ENCODE measurements at places on chromosomes 5 and 9. TPM values are rescaled to one million over a fixed set of nuclear protein-coding genes. Genes with fewer than 3 reads are reported as not detected.

PTPDC1 gene
- total RNA-seq, result 2.8 TPM

GRCh38 chr5:88877826-88878225, 5.2 kb downstream of the MEF2C start:
- DNase-seq, result no peak

GRCh38 chr9:96242811-96243210, 59.2 kb downstream of the HSD17B3 start:
- no peak for DNase-seq

DNA sequence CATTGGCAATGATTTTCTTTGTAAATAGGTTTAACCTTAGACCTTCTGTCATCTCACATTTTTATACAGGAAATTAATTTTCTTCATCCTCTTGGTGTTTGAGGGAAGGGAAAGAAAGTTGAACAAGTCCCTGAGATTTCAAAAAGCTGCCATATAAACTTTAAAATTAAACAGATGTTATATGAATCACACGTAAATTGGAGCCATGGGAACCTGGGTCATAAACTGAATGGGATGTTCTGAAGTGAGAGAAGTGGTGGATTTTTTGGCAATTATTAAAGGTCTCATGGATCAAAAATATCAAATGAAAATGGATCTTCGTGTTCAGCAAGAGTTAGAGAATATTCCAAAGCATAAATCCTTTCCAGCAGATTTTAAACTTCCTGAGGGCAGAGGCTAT, 242.2 kb downstream of the DMRT2 start:
- no peak for DNase-seq

GRCh38 chr5:149240354-149240998, 31.2 kb upstream of the AFAP1L1 start:
- no peak for DNase-seq

GRCh38 chr5:186091-187041, 4.9 kb upstream of the LRRC14B start:
- DNase-seq, result no peak

- no peak for DNase-seq
These were observed 43.0 kb upstream of the PPP2CA start for GRCh38 chr5:134268919-134269318.

DNA sequence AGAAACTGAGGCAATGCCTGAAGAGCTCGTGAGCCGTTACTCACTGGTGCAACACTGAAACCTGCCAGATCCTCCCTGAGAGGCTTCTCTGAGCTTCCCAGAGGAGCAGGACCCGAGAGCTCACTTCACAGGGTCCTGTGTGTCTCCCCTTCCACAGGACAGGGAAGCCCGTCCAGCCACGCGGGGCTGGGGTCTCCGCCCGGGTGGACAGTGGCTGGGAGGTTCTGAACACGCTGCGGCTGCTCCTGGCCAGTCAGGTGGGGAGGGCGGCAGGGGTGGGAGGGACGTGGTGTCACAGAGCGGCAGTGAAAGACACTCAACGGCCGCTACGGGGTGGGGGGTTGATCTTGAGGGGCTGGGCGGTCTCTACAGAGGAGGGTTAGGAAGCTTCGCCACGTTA, 290 bp upstream of the ZDHHC11 start:
- DNase-seq, result no peak

- DNase-seq, result no peak
These were observed 234.2 kb downstream of the ZNF608 start for GRCh38 chr5:124512236-124512635.

YTHDC2 gene
- total RNA-seq, result 15.3 TPM
